ENCODE measurements at places on chromosomes 13 and 19. TPM values are rescaled to one million over a fixed set of nuclear protein-coding genes. Genes with fewer than 3 reads are reported as not detected.

DNA sequence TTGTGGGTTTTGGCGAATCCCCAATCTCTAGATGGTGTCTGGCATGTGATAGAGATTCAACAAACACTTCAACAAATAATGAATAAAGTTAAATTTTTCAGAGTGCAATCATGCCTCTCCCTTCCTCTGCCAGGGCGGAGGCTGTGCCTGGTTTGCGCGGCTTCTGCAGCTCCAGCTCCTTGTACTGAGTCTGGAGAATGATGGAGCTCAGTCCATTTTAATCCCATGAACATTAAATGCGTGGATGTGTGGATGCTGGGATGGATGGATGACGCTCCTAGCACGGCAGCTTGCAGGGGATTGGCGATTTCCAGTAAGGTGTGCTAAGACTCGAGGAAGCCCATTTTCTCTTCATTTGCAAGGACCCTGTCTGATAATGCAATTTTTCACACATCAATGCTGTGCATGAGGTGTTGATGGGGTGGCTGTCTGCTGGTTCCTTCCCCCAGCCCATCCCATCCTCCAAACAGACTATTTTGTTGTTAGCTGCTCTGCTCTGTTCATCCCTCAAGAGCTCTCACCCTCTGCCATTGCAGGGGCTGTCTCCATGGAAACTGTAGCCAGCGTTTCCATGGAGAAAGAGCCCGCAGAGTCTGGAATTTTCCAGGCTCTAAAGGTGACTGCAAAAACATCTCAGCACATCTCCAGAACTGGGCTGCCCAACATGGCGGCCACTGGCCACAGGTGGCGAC lies 92.6 kb upstream of the PEG3 start:
- DNase-seq = no peak
- H3K36me3 ChIP-seq = peaks cover 3% of the 10 kb centered on the region
- H3K4me1 ChIP-seq = no peaks in the 10 kb centered on the region
- no peak overlapping the region for H3K27ac ChIP-seq
- H3K4me3 ChIP-seq = no peak overlapping the region
- H3K27me3 ChIP-seq = no peaks in the 10 kb centered on the region

- H3K36me3 ChIP-seq = no peaks in the 10 kb centered on the region
- H3K27me3 ChIP-seq = peaks cover 8% of the 10 kb centered on the region
- H3K4me1 ChIP-seq = peaks cover 6% of the 10 kb centered on the region
- no peak overlapping the region for H3K27ac ChIP-seq
- no peak for DNase-seq
These were observed 74.2 kb downstream of the IRS2 start for GRCh38 chr13:109712124-109712722.

DNA sequence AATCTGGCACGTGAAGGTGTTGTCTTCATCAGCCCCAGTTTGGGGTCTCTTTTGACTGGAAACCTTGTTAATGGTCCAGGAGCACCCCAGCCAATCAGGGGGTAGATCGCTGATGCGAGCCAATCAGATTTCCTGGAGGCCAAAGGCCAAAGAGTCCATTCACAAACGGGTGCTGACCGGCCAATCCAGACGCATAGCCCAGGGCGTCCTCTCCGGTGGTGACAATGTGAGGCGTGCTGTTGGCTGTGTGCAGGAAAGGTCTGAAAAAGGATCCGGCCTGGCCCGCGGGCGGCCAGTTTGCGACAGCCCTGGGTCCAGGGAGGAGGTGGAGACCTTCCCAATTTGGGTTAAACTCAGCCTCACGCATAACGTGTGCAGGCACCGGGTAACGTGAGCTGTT lies 3.1 kb downstream of the MAST3 start:
- peaks cover 29% of the 10 kb centered on the region for H3K27me3 ChIP-seq
- no peak for DNase-seq
- H3K4me3 ChIP-seq = no peak overlapping the region
- H3K4me1 ChIP-seq = no peaks in the 10 kb centered on the region

GRCh38 chr13:45674908-45675307 lies 27.2 kb upstream of the CBY2 start:
- H3K4me1 ChIP-seq = peaks cover 12% of the 10 kb centered on the region
- H3K27me3 ChIP-seq = no peaks in the 10 kb centered on the region
- DNase-seq = no peak
- no peak overlapping the region for H3K27ac ChIP-seq
- H3K36me3 ChIP-seq = peaks cover 1% of the 10 kb centered on the region

DNA sequence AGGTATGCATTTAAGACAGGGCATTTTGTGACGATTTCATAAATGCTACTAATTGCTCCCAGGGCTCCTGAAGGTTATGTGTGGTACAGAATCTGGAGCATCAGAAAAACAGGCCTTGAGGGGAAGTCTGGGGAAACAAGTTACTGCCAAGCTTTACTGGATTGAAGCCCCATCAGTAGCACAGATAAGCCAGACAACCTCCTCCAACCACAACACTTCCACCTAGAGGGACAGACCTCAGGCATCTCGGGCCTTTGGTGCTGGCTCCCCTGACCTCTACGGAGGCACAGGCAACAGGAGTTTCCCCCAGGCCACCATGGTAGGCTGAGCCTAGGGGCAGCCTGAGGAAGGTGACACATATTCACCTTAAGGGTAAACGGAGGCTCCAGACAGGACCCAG lies 54.1 kb downstream of the ABCC4 start:
- no peak for DNase-seq
- H3K27ac ChIP-seq = no peak overlapping the region
- peaks cover 4% of the 10 kb centered on the region for H3K36me3 ChIP-seq
- peaks cover 2% of the 10 kb centered on the region for H3K4me1 ChIP-seq

DNA sequence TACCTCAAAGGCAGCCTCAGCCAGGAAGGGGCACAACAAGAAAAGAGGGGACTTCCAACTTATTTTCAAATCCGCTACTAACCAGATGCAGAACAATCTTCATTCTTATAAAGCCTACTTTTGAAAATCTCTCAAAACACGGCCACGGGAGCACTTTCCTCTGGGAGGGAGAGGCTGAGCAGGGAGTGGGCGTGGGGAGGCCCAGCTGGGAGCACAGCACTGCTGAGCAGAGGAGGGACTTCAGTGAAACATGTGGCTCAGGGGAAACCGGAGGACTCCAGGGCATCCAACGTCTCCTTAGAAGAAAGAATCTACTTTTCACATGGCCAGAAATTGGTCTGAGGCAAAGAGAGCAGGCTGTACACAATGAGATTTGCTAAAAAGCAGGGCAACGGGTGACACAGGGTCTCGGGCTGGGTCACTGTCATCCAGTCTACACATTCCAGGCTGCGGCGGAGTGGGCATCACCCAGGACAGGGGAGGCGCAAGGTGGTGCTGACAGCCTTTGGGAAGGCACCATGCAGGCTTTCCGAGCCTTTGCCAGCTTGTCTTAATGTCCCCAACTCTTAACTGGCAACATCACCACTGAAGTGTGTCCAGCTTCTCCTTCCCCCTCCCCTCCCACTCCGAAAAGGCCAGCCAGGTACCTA lies 117.1 kb downstream of the STK24 start:
- no peak overlapping the region for H3K4me3 ChIP-seq
- H3K4me1 ChIP-seq = peaks cover 14% of the 10 kb centered on the region
- peaks cover 33% of the 10 kb centered on the region for H3K36me3 ChIP-seq

- H3K36me3 ChIP-seq = peaks cover 1% of the 10 kb centered on the region
- H3K4me3 ChIP-seq = no peak overlapping the region
- no peaks in the 10 kb centered on the region for H3K4me1 ChIP-seq
- peaks cover 8% of the 10 kb centered on the region for H3K27me3 ChIP-seq
These were observed 13.2 kb upstream of the FBXO27 start for GRCh38 chr19:39045506-39045905.

The ADGRE1 gene
- not detected for total RNA-seq

The HRC gene
- total RNA-seq = 2.1 TPM

The MBD3 gene
- 131 TPM for total RNA-seq
